ENCODE measurements at places on chromosomes 16 and 17.
A peak's percentile ranks its signal among the peaks of the same experiment; 100 is the strongest.

- DNase-seq: no peak
These were observed 13.9 kb downstream of the CLUH start for GRCh38 chr17:2697611-2698162.

DNA sequence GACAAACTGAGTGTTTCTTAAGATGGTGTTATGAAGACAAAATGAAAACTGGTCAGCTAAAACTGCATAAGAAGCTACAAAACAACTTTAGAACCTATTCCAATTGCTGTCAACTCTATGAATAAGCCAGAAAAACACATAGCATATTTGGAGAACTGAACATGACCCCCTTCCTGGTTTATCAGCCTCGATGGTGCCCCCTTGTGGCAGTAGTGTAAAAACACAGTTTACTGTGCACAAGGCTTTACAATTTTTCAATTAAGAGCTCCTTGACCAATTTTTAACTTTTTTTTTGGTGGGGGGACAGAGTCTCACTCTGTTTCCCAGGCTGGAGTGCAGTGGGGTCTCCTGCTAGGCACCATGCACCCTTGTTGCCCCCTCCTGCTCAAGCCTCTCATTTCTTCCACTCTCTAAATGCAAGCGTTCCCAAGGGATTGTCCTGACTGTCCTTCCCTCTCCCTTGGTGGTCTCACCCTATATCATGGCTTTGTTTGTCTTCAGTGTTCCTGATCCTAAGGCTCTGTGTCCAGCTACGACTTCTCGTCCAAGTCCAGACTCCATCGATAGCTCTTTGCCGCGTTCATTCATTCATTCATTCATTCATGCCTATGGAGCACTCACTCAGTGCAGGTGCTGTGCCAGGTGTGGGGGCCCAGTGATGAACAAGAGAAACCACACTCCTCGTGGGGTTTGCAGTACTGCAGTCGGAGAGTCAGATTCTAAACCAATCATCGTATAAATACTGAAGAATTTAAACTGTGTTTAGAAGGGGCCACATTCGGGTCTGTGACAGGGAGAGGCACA lies 7.5 kb downstream of the EIF1 start:
- peak; percentile 72 for DNase-seq

- DNase-seq: no peak
These were observed 48.2 kb downstream of the EPN2 start for GRCh38 chr17:19285213-19285900.

DNA sequence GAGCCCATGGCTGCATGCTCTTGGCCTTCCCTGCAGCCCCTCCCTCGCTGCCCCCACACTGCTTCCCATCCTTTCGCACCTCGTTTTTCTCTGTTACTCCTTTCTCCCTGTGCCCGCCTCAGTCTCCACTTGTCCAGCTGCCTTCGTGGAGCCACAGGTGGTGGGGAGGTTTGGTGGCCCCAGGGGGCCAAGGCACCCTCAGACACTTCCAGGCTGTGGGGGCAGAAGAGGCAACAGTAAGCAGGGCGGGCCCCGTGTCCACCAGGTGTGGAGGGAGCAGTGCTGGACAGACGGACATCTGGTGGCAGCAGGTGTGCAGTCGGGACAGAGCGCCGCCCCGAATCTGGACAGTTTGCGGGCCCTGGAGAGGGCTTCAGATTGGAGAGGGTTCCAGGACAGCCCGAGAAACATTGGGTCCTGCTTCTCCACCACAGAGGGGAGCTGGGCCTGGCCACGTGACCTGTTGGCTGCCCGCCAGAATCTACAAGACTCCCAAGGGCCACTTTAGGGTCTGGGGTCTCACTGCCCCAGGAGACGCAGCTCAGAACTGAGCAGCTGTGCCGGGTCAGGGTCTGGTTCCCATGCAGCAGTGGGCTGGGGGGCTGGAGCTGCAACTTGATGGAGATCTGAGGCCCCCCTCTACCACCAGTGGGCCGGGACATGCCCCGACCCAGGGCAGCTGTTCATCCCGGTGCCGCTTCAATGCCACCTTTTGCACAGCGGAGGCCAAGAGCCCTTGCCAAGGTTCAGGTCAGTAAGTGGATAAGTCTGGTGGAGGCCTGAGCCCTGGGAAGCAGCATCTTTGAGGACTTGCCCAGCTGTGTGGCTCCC lies 22.8 kb downstream of the BAHCC1 start:
- DNase-seq: no peak

DNA sequence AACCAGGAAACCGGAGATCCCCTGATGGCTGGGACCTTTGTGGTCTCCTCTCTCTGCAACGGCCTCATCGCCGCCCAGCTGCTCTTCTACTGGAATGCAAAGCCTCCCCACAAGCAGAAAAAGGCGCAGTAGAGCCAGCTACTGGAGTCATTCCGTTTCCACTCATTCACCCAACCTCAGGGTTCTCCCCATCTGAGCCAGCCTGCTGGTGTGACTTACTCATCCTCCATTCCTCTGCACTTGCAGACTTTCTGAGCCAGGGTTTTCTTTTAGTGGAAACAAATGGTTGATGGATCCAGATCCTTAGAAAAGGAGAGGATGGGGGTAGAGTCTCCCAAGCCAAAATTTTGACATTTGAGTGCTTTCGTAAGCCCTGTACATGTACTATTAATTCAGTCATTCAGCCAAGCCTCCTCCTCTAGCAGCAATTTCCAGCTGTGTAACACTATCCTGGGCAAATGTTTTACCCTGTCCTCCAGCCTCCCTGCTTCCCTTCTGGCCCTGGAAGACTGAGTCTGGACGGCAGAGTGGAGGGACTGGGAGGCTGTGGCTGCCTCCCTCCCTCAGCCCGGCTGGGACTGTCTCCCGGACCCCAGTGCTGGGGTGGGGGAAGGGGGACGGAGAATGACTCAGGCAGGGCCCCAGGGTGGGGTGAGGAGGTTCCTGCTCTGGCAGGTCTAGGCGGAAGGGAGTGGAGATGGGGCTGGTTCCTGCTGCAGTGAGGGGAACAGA lies 2.3 kb downstream of the SOX15 start:
- DNase-seq: no peak

All from stimulated activated CD4-positive, alpha-beta T cell treated with anti-CD3 and anti-CD28 coated beads, Interleukin-1b, Interleukin-23, amount 100 ng/mL, for 24 hours (primary cell).